Breast epithelium (tissue), 4 donors: ENCODE measurements at places on chromosomes 2 and 18.

DNA sequence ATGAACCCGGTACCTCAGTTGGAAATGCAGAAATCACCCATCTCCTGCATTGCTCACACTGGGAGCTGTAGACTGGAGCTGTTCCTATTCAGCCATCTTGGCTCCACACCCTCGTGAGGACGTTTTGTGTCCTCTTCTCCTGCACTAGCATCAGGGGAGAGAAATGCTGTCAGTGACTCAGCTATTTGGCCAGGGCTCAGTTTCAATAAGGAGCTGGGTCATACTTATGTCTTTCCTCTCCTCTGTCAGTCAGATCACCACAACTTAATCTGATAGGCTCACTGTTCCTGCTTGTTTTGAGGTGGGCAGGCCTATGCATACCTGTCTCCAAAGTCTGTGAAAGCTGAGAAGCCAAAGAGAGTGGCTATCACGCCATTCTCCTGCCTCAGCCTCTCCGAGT is 921.2 kb downstream of the DCC start:
- no peak for DNase-seq

DNA sequence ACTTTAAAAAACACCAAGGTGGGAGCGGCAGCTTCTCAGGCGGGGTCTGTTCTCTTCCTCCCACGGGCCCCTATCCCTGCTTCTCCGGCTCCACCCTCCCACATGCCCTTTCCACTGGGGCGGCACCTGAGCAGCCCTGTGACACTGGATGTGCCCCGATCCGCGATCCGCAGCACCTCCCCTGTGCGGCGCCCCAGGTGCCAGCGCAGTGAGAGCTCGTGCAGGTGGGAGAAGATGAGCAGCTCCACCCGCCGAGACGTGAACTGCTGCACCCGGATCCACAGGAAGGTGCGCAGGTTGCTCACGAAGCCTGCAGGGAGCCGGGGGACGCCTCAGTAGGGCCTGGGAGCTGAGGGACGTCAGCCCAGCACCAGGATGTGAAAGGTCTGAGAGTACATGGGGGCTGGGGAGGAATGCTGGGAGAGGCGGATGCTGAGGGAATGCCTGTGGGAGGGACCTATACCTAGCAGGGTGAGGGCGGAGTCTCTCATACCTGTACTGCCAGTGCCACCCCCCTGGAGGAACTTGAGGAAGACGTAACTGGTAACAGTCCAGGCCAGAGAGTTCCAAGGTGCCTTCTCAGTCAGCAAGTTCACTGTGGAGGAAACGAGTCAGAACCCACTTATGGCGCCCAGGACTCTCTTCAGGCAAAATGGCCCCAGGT is 2.8 kb downstream of the ABCB6 start:
- DNase-seq, result no peak

- DNase-seq, result no peak
Measured at GRCh38 chr2:23803965-23804542, 122.9 kb downstream of the ATAD2B start.

- no peak for DNase-seq
Measured at GRCh38 chr2:122651236-122651635, 895.8 kb downstream of the TSN start.

GRCh38 chr18:2654169-2654927 is 1.2 kb upstream of the SMCHD1 start:
- no peak for DNase-seq

DNA sequence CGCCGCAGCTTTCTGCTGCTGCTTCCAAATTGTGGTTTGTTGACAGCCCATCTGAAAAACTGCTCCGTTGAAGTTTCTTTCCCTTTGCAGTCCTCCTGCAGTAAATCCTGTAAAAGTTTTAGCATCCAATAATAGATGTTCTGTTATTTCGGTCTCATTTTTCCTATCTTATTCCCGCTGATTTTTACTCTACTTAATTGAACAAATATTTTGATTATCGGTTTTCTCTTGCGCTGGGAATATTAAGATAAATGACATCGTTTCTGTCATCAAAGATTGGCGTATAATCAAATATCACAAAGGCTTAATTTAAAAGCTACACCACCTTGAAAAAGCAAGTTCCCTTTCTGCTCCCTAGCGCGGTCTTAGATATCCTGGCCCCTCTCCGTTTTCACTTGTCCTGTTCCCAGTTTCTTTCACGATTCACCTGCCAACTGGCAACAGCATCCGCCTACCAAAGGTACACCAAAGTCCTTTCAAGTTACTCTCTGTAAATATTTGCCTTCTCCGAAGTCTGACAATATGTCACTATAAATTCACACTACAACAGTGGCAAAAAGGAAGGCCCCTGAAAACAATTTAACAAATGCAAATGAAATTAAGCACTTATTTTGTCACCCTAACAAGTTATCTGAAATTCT is 1.0 kb upstream of the STRN start:
- no peak for DNase-seq

DNA sequence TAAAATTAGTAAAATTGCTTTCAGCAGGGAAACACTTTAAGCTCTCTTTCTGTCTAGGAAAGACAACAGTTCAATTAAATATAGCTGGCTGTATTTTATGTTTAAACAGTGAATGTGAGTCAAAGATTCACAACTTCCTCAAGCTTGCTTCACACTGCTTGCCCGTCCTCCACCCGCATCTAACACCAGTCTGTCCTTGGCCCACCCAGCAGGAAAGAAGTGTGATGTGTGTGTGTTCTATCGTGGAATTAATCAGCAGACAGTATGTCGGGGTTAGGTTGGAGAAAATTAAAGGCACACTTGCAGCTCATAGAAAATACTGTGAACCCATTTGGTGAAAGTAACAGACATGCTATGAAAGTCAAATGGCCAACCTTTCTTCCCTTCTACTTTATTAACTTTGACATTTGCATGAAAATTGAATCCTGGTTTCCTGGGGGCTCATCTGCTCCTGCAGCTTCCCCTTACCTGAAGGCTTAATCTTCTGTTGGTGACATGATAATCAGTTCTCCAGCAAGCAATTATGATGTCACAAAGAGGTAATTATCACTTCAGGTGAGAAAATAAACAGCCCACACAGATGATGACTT is 182.0 kb downstream of the UXS1 start:
- DNase-seq, result no peak

GRCh38 chr2:220394433-220394832 is 767.0 kb downstream of the SLC4A3 start:
- no peak for DNase-seq

DNA sequence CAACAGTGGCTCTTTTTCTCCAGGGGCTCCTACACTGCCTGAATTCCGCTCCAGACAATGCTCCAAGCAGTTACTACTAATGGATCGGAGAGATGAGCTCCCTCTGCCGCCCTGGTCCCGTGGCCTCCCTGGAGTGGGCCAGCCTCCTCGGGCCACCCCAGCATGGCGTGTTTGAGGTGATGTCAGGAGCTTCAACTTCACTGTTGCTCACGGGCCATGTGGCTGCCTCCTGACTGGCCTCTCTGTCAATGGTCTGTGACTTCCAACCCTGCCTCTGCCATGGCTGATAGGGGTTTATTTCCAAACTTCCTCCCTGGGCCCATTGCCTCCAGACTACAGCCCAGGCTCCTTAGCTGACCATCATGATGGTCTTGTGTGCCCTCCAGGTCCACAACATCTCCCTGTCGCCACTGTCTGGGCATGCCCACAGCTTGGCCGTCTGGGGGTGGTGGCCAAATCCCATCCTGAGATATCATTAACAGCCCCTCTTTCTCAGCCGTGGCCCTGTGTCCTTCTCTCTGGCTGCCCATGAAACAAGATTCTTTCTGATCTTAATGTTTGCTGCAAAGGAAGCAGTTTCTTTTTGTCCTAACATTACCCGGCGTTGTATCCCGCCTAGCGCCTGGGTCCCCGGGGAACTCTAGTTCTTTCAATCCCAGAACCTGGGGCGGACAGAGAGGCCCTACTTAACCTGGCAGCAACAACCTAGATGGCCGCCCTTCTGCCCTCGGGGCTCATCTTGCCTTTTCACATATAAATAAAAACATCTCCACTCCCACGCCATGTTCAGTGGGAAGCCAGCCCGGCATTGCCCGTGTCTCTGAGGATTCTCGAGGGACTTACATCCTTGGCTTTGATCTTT is 38.1 kb downstream of the ATOH8 start:
- no peak for DNase-seq
